ENCODE measurements at places on chromosomes 4 and X.

DNA sequence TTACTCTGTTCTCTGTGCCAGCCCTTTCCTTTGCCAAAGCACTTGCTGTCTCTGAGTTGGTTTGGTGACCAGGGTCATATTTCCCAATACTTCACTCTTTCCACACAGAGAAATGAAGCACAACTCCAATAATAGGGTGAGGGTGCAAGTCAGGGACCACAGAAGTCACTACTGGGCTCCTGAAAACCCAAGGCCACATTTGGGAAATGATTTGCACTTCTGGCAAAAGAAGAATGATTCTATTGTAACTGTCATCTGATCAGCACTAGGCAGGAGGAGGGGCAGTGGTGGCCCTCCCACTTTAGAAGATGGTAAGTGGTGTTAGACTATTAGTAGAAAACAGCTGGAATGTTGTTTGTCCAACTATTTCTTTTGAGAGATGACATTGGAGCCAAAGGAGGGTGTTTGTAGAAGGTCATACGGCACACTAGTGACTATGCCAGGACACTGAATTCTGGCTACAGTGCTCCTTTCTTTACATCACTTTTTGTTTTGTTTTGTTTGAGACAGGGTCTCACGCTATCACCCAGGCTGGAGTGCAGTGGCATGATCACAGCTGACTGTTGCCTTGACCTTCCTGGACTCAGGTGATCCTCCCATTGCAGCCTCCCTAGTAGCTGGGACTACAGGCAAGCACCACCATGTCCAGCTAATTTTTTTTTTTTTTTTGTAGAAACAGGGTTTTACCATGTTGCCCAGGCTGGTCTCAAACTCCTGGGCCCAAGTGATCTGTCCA is 10.8 kb upstream of the HADH start:
- DNase-seq, result no peak

- DNase-seq, result no peak
Measured at GRCh38 chr4:114561590-114561989, 37.0 kb upstream of the UGT8 start.

DNA sequence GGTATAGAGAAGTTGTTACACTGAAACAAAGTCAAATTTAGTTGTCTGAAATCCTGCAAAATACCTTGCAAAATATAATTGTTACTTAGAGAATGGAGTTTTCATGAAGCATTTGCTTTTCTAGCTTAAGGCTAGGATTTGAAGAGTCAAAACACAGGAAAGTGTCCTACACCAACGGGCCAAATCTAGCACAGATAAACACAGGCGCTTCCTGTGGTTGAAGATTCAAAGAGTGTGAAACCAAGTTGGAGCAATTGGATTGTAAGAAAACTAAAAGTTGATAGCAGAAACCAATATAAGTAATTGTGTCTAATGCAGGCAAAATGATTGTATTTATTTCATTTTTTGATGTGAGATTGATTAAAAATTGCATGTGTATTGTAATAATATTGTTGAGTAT is 2002.5 kb upstream of the TENM3 start:
- no peak for DNase-seq

DNA sequence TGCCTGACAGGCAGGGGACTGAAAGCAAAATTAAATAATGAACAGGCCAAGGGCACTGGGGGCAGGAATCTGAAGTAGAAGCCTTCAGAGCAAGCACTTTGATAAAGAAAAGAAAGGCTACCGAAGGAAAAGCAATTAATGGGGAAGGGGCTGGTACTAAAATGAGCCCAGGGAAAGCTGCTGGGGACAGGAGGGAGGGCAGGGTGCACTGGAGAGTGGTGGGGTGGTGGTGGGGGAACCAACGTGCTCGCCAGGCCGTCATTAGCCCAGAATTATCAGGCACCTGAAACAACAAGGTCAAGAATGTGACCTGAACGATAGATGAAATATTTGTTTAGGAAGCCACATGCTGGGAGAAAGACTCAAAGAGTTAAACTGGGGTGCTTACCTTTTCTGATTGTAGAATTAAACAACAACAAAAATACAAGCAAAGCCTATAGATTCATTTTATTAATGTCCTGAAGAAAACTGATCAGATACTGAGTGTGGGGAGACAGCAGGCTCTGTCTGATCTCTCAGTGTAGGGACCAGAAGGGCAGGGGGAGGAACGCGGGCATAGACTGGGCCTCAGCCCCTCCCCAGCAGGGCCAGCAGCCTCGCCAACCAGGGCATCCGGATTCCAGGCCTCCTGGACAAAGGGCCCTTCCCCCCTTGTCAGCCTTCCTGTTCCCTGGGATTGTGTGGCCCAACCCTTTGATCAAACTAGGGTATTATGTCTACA is 239.7 kb upstream of the KLF3 start:
- peak; percentile 25 for DNase-seq

- no peak for DNase-seq
Measured at GRCh38 chr4:120088507-120088906, 21.9 kb upstream of the MAD2L1 start.

GRCh38 chr4:129231945-129232588 is 136.1 kb downstream of the C4orf33 start:
- no peak for DNase-seq

DNA sequence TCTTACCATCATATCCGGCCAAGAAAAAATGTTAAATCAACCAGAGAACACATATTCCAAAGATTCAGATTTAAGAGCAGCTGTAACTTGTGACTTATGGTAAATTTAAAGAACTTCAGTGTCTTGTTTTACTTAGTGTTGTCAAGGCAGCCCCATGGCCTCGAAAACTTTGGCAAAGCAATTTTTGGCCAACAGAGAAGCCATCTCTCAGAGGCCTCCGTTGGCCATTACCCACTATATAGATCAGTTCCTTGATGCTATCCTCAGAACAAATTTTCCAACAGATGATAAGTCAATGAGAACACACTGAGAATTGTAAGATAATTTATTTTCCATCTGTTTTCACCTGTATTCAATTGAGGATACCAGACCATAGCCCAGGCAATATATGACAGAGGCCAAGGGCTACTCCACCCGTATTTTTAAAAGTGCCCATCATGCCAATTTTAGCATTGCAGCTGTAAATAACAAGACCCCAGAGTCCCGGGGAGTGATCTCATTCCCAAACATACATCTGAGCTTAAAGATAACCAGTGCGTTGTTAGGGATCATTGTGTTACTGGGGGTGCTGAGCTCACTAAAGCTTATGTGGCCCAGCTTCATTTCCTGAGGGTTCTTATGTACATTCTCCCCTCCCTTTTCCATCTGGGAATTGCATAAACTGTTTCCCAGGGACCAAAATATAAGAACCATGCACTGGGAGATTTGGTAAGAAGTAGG is 50.0 kb upstream of the PDHA1 start:
- DNase-seq, result peak; percentile 62

- DNase-seq, result no peak
Measured at GRCh38 chr4:81921751-81922159, 450.0 kb upstream of the RASGEF1B start.

DNA sequence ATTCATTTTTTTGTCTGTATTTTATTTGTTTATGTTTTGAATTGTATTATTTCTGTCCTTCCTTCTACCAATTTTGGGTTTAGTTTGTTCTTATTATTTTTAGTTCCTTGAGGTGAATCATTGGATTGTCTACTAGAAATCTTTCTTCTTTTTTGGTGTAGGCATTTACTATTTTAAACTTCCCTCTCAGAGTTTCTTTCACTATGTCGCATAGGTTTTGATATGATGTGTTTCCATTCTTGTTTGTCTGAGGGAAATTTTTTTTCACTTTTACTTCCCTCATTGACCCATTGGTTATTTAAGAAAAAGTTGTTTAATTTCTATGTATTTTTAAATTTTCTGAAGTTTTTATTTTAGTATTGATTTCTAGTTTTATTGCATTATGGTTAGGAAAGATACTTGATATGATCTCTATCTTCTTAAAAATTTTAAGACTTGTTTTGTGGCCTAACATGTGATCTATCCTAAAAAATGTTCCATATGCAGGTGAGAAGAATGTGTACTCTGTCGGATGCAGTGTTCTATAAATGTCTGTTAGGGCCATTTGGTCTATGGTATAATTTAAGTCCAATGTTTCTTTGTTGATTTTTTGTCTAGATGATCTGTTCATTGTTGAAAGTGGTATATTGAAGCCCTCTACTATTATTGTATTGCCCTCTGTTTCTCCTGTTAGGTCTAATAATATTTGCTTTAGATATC is 68.8 kb downstream of the IL15 start:
- DNase-seq, result no peak

GRCh38 chr4:3685081-3685645 is 81.0 kb upstream of the ADRA2C start:
- DNase-seq, result no peak

- no peak for DNase-seq
Measured at GRCh38 chrX:108307132-108308085, 130.8 kb downstream of the COL4A6 start.

DNA sequence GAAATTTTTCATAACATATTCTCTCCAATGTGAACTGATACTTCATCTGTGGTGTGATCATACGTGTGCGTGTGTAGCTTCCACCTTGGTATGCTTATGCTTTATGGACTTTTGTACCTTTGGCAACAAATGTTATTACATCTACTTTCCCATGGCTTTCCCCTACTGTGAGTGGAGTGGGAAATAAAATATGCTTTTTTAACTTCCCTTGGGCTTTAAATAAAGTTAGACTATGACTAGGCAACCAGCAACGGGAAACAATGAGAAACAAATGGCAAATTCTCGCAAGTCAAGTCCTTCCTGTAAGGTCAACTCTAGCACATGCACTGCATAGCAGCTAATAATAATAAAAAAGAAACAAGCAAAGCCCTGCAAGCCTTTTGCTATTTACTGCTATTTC is 205.0 kb upstream of the PDE5A start:
- DNase-seq, result no peak

GRCh38 chr4:31917334-31917733 is 1197.2 kb downstream of the PCDH7 start:
- no peak for DNase-seq

GRCh38 chrX:153064061-153064460 is 7.8 kb downstream of the PNMA3 start:
- DNase-seq, result no peak

All from right hindlimb (tissue), 1 donor.